ENCODE measurements at places on chromosomes 3 and 15. TPM values are rescaled to one million over a fixed set of nuclear protein-coding genes. Genes with fewer than 3 reads are reported as not detected.

DNA sequence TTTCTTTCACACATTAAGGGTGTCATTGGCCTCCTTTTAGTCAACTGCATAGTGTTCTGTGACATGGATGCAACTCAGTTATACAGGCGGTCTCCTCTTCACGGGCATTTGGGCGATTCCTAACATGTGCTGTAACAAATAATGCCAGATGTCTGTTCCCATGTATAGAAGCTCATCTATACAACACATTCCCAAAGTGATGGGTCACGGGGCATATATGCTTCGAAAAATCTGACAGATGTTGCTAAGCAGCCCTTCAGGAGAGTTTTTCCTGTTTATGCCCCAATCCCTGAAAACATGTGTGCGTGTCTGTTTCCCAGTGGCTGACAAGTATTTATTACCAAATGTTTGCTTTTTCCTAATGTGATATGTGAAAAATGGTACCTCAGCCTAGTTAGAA lies 25.8 kb downstream of the LRRK1 start:
- DNase-seq, result no peak

GRCh38 chr15:67189326-67190051 lies 65.0 kb downstream of the AAGAB start:
- peak; percentile 86 for DNase-seq

GRCh38 chr3:110900576-110900975 lies 171.0 kb upstream of the NECTIN3 start:
- no peak for DNase-seq

- DNase-seq, result no peak
Measured at GRCh38 chr15:36465304-36465703, 114.1 kb upstream of the CDIN1 start.

DNA sequence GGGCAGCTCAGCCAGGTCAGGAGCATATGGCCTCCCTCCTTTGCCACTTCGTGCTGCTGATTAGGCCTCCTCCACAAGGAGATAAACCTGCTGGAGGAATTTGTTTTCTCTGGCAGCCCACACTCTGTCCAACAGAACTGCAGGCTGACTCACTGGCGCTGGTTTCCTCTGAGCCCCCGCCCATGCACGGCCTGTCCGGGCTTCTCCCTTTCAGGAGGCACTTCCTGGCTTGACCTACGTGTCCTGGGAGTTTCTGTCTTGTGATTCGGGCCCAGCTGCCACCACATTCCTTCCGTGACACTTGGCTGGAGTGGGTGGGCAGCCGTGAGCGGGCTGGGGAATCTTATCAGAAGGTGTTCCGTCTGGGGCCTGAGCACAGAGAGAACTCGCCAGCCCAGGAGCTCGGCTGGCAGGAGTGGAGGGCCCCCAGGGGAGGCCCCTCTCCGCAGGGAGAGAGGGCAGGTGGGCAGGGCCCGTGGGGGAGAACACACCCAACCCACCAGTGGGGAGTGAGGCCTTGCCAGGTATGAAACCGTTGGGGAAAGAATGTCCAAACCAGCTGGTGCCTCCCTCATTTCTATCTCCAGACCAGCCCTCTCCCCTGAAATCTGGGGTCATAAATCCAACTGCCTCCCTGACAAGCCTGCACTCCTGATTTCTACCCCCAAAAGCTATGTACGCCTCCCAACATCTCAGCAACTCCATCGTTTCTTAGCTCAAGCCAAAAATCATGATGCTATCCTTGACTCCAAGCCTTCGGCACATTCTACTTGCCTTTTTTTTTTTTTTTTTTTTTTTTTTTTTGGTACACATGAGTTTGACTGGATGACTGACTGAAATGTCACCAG lies 110.6 kb upstream of the MEF2A start:
- no peak for DNase-seq

Gene AKAP13
- total RNA-seq, result 660 TPM

Gene RARB
- 10.6 TPM for total RNA-seq

Data from upper lobe of left lung (tissue), 6 donors.